ENCODE measurements at places on chromosomes 13 and 19.

DNA sequence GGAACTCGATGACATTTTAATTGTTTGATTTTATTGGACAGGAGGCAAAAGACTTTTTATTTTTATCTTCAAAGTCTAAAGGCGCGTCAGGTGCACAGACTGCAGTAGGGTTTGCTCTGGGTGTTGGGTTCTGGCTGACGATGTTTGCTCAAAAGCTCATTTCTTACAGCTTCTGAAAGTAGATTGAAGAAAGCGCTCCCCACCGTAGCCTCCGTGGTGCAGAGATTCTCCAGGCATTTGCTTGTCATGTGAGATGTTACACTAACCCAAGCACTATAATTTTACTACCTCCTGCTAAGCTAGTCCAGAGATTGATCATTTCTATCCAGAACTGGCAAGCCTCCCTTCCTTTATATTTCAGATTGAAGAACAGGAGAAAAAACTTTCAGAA is 14.5 kb upstream of the ATP11A start:
- no peak for DNase-seq

DNA sequence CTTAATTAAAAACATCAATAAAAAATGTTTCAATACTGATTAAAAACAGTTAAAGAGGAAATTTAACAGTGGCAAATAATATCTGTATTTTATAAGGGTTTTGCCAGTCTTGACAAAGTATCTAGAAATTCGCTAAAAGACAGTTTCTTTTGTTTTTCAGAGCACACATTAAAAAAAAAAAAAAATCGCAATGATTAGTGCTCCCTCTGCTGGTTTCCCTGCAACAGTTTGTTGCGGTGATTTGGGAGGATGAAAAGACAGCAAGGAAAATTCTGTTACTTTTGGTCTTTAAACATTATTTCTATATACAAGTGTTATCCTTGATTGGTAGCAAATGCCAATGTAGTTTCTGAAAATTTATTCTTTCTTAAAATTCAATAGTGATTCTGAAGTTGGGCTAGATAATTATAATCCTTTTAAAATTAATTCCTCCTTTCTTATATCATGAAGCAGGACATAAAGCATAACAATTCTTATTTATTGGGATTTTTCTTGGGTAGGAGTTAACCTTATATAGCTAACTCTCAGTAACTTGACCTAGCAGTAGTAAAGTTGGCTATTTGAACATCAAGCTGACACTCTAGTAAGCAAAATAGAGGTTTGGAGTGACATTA is 23.1 kb upstream of the SPRY2 start:
- no peak for DNase-seq

DNA sequence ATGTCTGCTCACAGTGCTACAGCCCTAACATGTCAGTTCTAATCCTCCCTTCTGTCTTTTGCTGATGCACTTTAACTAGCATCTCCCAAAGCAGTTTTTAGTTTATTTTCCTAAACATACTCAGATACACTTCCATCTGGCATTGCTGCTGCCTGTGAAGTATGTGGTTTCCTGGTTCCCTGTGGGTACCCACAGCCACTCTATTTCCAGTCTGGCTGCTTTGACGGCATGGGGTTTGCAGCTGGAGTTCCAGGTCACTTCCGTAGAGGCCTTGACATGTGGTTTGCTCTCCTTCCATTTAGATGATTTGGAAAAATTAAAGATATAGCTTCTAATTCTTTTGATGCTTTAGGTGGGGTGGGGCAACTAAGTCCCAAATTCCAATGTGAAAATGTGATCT is 375.5 kb downstream of the PCDH20 start:
- no peak for DNase-seq

DNA sequence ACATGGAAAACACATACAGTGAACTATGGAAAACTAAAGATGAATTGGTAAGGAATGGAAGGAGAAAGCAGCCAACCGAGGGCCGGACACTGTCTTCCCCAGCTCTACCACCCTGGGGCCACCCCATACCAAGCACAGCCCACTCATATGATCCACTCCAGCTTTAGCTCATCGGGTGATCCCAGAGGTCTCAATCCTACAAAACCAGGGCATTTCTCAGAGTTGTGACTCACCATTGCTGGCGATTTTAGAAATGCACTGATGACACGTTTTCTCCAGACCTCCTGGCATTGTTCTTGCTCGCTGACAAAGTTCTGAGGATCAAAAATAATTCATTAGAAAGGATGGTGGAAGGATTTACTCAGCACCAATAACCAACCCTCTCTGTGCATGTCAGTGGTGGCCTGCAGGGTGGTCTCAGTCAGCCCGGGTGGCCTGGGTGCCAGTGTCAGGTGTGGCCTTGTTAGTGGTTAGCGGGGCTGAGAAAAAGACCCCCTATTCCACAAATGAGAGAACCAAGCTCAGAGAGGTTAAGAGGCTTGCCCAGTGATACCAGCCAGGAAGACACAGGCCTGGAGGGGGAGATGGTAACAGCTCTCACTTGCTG is 6.6 kb downstream of the TMEM272 start:
- DNase-seq, result no peak

- DNase-seq, result no peak
These were observed 1214.0 kb upstream of the PCDH20 start for GRCh38 chr13:62629618-62630017.

DNA sequence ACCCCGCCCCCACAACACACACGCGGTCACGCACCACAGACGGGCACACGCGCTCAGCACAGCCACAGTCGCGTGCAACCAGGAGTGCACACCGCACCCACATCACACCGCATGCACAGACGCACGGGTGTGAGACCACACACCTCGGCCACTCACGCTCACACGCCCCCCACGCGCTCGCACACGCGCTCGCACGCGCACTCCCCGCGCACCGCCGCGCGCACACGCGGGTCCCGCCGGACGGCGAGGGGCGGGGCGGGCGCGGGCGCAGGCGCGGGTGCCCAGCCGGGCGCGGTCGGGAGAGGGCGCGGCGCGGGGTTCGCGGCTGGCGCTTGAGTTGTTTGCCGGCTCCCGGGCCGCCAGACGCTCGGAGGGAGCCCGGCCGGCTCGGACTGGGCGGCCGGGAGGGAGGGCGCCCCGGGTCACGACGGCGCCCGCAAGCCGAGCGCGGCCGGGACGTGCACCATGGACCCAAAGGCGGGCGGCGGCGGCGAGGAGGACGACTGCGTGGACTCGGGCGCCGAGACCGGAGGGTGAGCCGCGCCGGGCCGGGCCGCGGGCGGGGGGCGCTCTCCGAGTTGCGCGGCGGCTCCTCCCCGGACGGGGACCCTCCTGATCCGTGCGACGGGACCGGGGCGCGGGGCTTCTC is at the start of gene FAM124A:
TSS of gene FAM124A (plus strand) at position 362 of the 649 bp plus-strand sequence. CDS start at position 466, 104 bp downstream.
- DNase-seq, result peak; percentile 14

DNA sequence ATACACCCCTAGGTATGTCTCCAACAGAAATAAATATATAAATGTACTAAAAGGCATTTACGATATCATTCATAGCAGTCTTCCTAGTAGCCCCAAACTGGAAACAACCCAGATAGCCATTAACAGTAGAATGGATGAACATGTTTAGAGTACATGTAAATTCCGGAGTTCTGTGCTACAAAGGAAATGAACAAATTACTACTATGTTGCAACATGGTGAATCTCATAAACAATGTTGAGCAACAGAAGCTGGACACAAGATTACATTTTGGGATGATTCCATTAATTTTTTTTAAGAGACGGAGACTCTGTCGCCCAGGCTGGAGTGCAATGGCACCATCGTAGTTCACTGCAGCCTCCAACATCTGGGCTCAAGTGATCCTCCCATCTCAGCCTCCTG is 5.9 kb upstream of the SLC7A10 start:
- DNase-seq, result no peak

DNA sequence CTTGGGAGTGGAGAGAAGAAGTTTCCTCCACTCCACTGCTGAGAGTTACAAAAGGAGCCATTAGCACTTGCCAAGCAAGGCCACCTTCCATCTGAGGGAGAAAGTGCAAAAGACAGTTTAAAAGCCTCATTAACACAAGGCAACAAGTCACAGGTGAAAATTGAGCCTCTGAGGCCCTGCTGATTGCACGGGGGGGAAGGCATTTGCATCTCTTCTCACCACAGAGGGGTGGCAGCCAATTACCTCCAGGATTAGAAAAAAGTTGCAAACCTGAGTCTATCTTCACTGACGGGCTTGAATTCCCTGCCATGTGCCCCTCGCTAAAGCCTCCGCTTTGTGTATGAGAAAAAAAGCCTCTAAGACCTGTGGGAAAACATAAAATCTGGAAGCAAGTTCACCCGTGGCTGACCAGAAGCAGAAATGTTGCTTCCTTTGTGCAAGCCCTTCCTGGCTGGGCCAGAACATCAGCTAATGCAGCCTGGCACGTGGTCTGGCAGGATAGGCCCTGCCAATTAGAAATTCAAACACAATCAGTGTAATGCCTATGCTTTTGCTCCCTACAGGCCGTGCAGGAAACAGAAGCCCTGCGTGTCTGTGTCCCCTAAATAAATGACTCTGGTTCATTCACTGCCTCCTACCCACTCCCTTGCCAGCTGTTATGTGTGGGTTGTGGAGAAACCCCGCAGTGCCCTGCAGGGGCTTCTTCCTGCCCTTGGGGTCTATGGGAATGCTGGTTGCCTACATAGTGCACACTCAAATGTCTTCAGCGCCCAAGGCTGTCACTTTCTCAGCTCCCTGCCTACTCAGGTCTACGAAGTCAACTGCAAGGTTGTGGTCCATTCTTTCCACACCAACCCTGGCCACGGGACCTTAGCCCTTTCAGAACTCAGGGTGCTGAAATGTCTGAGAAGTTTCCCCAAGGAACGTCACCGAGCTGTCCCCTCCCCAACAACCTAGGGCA is 150.2 kb downstream of the UQCRFS1 start:
- no peak for DNase-seq

GRCh38 chr13:56412856-56413255 is 727.9 kb upstream of the PRR20A start:
- DNase-seq, result no peak

DNA sequence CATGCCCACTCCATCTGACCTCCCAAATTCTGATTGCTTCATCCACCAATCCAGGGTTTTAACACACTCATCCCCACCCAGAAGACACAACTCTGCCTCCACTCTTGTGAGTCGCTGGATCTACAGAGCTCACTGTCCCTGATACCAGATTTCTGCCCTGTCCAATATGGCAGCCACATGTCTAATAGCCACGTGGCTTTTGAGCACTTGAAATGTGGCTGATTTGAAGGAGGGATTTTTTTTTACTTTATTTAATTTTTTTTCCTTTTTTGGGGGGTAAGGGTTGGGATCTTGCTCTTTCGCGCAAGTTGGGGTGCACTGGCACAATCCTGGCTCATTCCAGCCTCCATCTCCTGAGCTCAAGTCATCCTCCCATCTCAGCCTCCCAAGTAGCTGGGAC is 24.8 kb upstream of the OLFM2 start:
- no peak for DNase-seq

- no peak for DNase-seq
These were observed 8.8 kb upstream of the IGFL4 start for GRCh38 chr19:46049597-46049996.

- DNase-seq, result no peak
These were observed 58.4 kb downstream of the COL4A1 start for GRCh38 chr13:110248449-110249143.

DNA sequence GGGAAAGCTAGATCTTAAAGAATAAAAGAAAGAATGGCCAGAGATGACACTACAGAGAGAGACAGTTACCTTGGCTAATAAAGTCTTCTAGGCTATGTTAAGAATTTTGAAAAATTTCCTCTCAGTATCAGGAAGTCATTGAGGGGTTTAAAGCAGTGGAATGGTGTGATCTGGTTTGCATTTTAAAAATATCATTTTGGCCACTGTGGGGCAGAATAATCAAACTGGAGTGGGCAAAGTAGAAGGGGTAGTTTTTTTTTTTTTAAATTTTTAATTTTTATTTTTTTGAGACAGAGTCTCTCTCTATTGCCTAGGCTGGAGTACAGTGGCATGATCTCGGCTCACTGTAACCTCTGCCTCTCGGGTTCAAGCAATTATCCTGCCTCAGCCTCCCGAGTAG is 4.4 kb upstream of the CNMD start:
- no peak for DNase-seq

- DNase-seq, result no peak
These were observed 46.9 kb upstream of the ARGLU1 start for GRCh38 chr13:106614874-106615273.

GRCh38 chr19:47097396-47098201 is 16.0 kb downstream of the ZC3H4 start:
- no peak for DNase-seq

- no peak for DNase-seq
These were observed 265.9 kb downstream of the MYO16 start for GRCh38 chr13:108895220-108895704.

DNA sequence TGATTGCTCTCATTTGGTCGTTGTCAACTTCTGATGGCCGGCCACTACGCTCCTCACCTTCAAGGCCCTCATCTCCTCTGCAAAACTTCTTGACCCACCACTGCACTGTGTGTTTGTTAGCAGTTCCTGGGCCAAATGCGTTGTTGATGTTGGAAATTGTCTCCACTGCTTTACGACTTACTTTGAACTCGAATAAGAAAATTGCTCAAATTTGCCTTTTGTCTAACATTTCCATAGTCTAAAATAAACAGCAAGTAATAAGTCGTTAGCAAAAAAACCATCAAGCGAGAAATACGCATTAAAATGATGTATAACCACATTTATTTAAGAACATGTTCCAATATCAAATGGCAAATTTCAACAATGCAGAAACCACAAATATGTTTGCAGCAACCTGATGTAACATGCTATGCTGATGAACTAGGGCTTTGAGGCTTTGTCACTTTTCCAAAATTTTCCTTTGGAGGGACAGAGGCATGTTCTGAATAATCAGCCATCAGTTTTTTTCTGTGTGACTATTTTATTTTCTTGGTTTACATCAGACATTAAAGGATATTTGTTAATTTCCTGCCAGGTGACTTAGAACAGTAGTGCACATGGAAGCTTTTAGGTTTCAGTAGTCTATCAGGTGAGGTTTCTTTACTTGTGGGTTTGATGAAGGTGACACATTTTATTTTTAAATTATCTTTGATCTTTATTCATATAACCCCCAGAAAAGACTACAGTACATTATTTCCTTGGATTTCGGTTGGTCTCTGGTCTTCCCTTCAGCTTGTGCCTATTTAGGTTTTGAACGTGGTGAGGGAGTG is 74.7 kb upstream of the TEX29 start:
- no peak for DNase-seq

GRCh38 chr13:110116072-110116487 is 190.9 kb downstream of the COL4A1 start:
- no peak for DNase-seq

- no peak for DNase-seq
These were observed 1.9 kb upstream of the SUGT1 start for GRCh38 chr13:52650731-52651130.

DNA sequence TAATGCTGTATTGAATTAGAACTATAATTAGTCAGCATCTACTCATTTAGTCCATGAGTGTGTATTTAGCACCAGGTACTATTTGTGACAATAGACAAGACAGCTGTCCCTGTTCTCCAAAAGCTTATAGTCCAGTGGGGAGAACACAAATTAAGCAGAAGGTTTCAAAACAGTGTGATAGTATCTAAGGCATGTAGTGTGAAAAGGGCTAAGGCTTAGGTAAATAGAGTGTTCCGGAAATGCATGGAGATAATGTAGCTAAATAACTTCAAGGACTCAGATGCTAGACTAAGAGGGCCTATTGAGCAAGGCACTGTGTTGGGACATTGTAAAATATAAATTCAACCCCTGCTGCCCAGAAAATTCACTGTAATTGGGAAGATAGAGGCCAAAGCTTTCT is 144.1 kb upstream of the MIR17HG start:
- no peak for DNase-seq

- no peak for DNase-seq
These were observed 747.2 kb upstream of the PRR20A start for GRCh38 chr13:56393549-56393948.

GRCh38 chr13:106594980-106595379 is 27.0 kb upstream of the ARGLU1 start:
- DNase-seq, result no peak

GRCh38 chr19:55300886-55301458 is 17.2 kb downstream of the BRSK1 start:
- no peak for DNase-seq

Data from effector memory CD8-positive, alpha-beta T cell (primary cell).